PC-9 (cell line): ENCODE measurements at places on chromosomes 7 and 10. TPM values are rescaled to one million over a fixed set of nuclear protein-coding genes. Genes with fewer than 3 reads are reported as not detected.

GRCh38 chr7:85292908-85293576 lies 106.2 kb upstream of the SEMA3D start:
- H3K27ac ChIP-seq, result no peak overlapping the region
- no peaks in the 10 kb centered on the region for H3K27me3 ChIP-seq

The TACC2 gene
- 15.8 and 19.6 TPM in 2 replicates for total RNA-seq

GRCh38 chr7:79462390-79462789 lies 8.9 kb upstream of the MAGI2 start:
- H3K36me3 ChIP-seq, result no peaks in the 10 kb centered on the region
- no peak overlapping the region for H3K27ac ChIP-seq

GRCh38 chr10:90504172-90504571 lies 353.7 kb downstream of the HTR7 start:
- no peaks in the 10 kb centered on the region for H3K36me3 ChIP-seq
- H3K4me3 ChIP-seq, result no peak overlapping the region
- no peak overlapping the region for H3K27ac ChIP-seq
- no peak for DNase-seq
- H3K27me3 ChIP-seq, result no peaks in the 10 kb centered on the region
- no peaks in the 10 kb centered on the region; the same call in 1 of the 2 replicates for H3K4me1 ChIP-seq

DNA sequence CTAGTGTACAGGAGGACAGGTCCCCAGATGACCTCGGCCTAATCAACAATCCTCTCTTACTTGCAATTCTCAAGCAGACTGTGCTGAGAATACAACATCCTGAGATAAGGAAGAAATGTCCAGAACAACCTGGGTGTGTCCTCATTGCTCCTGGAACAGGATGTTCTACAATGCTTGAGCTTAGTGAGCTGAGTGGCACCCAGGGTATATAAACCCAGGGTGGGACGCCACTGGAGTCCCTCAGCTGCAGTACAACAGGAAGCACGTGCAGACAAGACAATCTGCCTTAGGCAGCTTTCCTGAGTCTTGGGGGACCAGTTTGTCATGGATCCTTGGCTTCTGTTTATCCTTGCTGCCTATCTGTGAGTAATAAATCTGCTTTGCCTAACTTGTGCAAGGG lies 27.7 kb upstream of the SLC25A13 start:
- no peak overlapping the region for H3K4me3 ChIP-seq
- H3K36me3 ChIP-seq, result no peaks in the 10 kb centered on the region
- H3K4me1 ChIP-seq, result no peaks in the 10 kb centered on the region
- no peak overlapping the region for H3K27ac ChIP-seq

The IFIT1B gene
- not detected in 2 replicates for total RNA-seq

The NOBOX gene
- not detected in 2 replicates for total RNA-seq

DNA sequence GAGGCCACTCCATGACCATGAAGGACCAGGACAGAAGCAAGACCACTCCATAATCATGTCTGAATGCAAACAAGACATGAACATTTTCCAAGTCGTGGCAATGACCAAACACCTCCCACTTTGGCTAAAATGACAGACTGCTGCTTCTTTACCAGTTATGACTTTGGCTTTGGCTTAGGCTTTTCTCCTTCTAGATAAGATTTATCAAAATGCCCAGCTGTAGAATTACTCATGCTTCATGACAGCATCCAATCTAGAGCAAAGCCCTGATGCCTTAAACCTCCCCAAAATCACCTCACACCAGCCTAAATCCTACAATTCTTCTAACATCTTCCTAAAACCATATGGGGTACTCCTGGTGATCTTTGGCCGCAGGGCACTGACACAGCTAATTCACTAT lies 102.1 kb downstream of the VPS41 start:
- H3K27ac ChIP-seq, result no peak overlapping the region
- no peak overlapping the region for H3K4me3 ChIP-seq
- no peaks in the 10 kb centered on the region for H3K4me1 ChIP-seq
- no peaks in the 10 kb centered on the region for H3K36me3 ChIP-seq
- DNase-seq, result peak; percentile 27

- no peaks in the 10 kb centered on the region for H3K36me3 ChIP-seq
- peaks cover 11% of the 10 kb centered on the region for H3K27me3 ChIP-seq
- no peak overlapping the region for H3K4me3 ChIP-seq
- H3K27ac ChIP-seq, result no peak overlapping the region
- H3K4me1 ChIP-seq, result no peaks in the 10 kb centered on the region
- no peak for DNase-seq
These were observed 436.2 kb upstream of the GALNT17 start for GRCh38 chr7:70695795-70696083.

- peaks cover 3% of the 10 kb centered on the region; the same call in 1 of the 2 replicates for H3K27me3 ChIP-seq
- H3K27ac ChIP-seq, result no peak overlapping the region
- H3K4me3 ChIP-seq, result no peak overlapping the region
- H3K36me3 ChIP-seq, result no peaks in the 10 kb centered on the region
- H3K4me1 ChIP-seq, result peaks cover 7% of the 10 kb centered on the region; the same call in 1 of the 2 replicates
These were observed 146.6 kb upstream of the FRMD4A start for GRCh38 chr10:14477408-14477710.

GRCh38 chr10:77554996-77555397 lies 82.6 kb downstream of the KCNMA1 start:
- no peaks in the 10 kb centered on the region for H3K4me1 ChIP-seq
- H3K4me3 ChIP-seq, result no peak overlapping the region
- no peak overlapping the region for H3K27ac ChIP-seq
- H3K36me3 ChIP-seq, result no peaks in the 10 kb centered on the region
- no peak for DNase-seq

GRCh38 chr10:52956861-52957260 lies 184.3 kb upstream of the MBL2 start:
- H3K27ac ChIP-seq, result no peak overlapping the region
- H3K4me1 ChIP-seq, result no peaks in the 10 kb centered on the region
- DNase-seq, result no peak
- H3K4me3 ChIP-seq, result no peak overlapping the region
- H3K36me3 ChIP-seq, result no peaks in the 10 kb centered on the region

- no peak overlapping the region for H3K4me3 ChIP-seq
- DNase-seq, result peak; percentile 55
- no peaks in the 10 kb centered on the region for H3K27me3 ChIP-seq
- no peak overlapping the region for H3K27ac ChIP-seq
These were observed 19.6 kb upstream of the AMZ1 start for GRCh38 chr7:2668401-2668800.
